ENCODE measurements at places on chromosomes 3 and 15.

GRCh38 chr3:170517242-170517945 is 68.5 kb downstream of the SLC7A14 start:
- no peak for DNase-seq

- DNase-seq = no peak
Measured at GRCh38 chr3:178075344-178075743, 460.9 kb upstream of the KCNMB2 start.

DNA sequence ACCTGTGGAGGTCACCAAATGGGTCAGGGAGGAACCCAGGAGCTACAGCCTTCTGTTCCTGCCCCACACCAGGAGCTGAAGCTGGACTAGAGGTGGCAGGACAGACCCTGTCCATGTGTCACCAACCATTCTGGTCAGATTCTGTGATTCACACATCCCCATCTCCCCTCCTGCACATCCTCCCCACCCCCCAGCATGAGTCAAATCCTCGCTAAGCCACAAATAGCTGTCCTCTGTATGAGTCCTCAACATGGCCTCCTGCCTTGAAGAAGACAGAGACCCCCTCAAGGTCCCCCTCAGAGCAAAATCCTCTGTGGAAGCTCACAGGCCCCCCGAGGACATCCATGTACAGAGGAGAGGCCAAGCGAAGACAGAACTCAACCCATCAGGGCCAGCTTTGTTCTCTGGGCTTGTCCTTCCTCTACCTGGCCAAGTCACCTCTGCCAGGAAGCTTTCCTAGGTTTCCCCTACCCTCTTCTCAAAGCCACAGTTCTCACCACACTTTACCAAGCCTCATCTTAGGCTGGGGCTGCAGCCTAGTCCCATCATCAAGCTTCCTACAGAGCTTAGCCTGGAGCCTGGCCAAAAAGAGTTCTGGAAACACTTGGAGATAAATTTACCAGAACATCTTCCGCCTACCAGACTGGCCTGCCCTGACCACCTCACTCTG is 17.1 kb downstream of the CACNA2D2 start:
- DNase-seq = no peak

DNA sequence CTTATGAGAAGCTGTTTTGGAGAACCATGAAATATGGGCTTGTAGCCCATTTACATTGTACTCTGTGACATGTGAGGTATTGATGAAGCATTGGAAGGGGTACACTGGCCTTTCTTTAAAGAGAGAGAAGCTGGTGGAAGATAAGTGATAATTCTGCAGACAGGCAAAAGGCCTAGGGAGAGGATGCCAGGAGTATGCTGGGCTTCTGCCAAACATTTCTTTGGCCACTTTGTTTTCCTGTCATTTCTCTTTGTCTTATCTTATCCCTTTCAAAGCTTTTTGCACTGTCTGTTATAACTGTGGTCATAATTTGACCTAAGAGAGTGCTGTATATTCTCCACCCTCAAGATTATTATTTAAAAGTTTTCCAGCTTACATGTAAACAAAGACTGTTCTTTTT is 109.6 kb upstream of the SEMA6D start:
- DNase-seq = no peak

DNA sequence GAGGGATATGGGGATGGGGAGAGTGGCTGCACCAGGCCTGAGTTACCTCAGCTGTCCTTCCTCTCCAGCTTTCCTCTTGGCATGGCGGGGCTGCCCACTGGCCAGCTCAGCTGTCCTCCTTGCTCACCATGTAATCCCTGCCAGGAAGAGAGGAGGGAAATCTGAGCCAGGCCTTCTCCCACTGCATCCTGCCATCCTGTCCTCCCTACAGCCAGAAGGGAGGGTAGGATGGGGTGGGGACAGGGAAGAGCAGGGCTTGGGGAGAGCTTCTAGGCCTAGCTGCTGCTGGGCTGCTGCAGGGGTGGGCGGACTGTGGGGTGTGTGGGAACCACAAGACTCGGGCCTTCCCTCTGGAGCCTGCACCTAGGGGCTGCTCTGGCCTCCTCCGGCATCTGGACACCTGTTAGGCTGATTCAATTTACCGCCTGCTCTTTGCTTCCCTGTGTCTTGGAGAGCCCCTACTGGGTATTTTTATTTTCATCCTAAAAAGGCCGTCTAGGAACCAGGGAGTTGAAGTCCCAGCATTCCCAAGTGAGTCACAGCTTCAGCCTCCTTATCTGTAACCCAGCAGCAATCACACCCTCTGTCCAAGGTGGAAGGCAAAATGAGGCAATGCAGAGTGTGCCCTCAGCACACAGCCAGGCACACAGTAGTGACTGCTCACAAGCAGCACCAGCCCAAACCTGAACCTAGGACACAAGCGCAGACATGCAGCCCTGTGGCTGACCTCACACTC is 13.1 kb upstream of the KY start:
- DNase-seq = peak; percentile 75

GRCh38 chr3:101879623-101880284 is 30.4 kb downstream of the NFKBIZ start:
- DNase-seq = no peak

DNA sequence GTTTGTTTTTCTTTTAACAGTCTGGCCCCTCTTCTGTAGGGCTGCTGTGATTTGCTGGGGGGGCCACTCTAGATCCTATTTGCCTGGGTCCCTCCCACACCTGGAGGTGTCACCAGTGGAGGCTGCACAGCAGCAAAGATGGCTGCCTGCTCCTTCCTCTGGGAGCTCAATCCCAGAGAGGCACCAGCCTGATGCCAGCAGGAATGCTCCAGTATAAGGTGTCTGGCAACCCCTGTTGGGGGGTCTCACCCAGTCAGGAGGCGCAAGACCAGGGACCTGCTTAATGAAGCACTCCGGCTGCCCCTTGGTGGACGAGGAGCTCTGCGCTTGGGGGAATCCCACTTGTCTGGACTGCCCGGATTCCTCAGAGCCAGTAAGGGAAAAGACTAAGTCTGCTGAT is 118.3 kb downstream of the GAP43 start:
- DNase-seq = no peak

DNA sequence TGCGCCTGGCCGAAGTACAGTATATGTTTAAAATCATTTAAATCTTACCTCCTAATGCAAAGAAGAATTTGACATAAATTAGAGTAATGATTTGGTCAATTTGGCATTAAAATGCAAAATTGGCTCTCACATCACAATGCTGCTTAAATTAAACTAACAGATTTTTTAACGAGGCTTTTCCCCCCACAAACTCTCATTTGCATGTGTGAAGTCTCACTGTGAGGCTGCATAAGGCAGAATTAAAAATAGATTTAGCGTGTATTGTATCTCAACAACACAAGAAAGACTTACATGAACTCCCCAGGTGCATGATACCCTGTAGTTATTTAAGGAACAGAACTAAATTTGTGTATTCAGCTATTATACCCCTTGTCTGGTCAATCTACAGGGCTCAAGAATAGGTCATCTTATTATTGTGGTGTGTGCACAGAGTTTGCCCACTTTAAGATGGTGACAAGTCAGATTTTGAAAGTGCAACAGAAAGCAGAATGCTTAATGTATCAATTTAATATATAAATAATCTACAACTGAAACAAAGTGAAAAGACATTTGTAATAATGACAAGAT is 897.9 kb downstream of the EPHA3 start:
- no peak for DNase-seq

GRCh38 chr3:56860351-56860750 is 58.6 kb upstream of the ARHGEF3 start:
- DNase-seq = no peak

GRCh38 chr15:34584996-34585395 is 1.5 kb upstream of the GOLGA8B start:
- DNase-seq = no peak

- DNase-seq = peak; percentile 69
Measured at GRCh38 chr3:100882571-100882984, 110.6 kb downstream of the ABI3BP start.

GRCh38 chr3:61186030-61186429 is 65.2 kb downstream of the FHIT start:
- no peak for DNase-seq

DNA sequence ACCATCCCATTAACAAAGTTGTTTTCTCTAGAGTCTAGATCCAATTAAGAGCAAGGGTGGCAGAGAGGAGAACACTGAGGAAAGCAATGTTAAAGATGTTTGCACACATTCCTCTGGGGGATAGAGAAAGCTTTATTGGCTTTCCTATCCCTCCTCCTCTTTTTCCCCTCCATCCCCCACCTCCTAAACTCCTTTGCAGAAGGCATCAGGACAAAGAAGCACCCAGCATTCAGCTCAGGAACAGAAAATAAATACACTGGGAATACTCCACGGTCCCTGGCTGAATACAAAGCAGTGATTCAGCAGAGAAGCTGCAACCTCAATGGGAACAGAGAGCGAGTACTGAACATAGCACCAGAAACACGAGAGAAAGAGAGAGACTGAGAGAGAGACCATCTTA is 21.9 kb downstream of the LSAMP start:
- no peak for DNase-seq

- DNase-seq = peak; percentile 99
Measured at GRCh38 chr15:32870240-32871033, 152.6 kb downstream of the GREM1 start.

- DNase-seq = no peak
Measured at GRCh38 chr3:58529516-58530353, 7.3 kb downstream of the ACOX2 start.

DNA sequence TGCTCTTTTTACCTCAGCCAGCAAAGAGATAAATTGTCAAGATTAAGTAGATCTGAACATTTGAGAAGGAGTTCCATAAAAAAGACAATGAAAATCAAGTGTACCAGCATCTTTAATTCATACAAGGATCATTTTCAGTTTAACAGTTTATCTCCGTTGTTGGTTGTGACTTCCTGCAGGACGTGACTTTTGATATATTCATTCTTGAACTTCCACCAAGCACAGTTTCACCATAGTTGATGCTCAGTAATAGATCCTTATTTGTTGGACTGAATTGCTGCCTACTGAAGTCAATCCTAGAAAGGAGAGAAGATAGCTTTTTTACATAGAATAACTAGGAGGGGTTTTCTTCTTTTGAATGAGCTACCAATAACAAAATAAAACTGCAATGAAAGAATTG is 408.2 kb downstream of the LPP start:
- DNase-seq = no peak

DNA sequence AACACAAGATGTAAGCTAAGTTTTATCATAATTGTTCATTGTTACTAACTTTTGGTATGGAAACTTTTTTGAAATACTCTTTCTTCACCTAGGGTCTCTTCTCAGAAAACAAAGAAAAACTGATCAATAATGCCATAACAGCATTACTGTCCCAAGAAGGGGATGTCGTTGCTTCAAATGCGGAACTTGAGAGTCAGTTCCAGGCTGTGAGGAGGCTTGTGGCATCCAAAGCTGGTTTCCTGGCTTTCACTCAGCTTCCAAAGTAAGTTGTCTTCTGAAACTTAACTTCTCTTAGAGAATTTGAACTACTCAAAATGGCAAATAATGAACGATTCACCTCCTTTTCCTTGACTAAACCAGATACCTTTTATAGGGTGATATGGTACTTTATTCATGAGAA is 39.3 kb downstream of the DNAJC13 start:
- no peak for DNase-seq

DNA sequence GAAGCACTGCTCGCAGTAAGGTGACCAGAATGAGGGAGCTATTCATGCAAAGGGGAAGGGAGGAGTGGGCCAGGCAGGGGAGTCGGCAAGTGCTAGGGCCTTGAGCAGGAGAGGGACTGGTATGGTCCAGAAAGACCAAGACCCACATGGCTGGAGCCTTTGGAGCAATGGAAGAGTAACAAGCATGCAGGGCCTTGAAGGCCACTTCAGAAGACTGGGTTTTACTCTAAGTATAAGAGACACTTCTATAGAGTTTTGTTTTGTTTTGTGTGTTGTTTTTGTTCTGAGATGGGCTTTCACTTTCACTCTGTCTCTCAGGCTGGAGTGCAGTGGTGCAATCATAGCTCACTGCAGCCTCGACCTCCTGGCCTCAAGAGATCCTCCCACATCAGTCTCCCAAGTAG is 42.0 kb downstream of the BFSP2 start:
- no peak for DNase-seq

- no peak for DNase-seq
Measured at GRCh38 chr15:73493922-73494321, 51.0 kb downstream of the REC114 start.

DNA sequence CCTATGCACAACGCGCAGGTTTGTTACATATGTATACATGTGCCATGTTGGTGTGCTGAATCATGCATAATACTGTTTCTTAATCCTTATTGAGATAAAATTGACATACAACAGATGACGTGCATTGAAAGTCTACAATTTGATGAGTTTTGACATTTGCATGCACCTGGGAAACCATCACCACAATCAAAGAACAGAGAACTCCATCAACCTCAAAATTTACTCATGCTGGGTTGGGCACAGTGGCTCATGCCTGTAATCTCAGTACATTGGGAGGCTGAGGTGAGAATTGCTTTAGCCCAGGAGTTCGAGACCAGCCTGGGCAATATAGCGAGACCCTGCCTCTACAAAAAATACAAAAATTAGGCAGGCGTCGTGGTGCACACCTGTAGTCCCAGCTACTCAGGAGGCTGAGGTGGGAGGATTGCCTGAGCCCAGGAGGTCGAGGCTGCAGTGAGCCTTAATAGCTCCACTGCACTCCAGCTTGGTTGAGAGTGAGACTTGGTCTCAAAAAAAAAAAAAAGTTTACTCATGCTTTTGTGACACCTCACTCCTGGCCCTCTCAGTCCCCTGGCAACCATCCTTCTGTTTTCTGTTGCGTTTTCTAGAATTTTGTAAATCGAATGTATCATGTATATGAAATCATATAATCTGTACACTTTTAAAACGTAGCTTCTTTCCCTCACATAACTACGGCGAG is 56.6 kb downstream of the BHLHE40 start:
- no peak for DNase-seq

- no peak for DNase-seq
Measured at GRCh38 chr15:67225336-67225735, 29.1 kb downstream of the AAGAB start.

DNA sequence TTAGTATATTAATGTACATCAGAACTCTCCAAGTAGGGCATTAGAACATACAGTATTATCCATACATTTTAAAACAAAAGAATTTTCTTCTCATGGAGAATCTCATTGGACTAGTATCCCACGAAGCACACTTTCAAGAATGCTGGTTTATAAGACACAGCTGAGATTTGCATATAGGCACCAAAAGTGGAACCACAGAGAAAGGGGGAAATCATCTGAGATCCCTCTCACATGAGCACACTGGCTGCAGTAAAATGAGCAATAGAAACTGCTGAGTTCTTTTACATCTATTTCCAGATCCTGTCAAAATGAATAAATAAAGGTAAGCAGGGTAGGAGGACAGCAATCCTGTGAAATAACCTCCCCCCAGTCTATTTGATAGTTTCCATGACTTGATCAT is 665.3 kb downstream of the FHIT start:
- DNase-seq = no peak

- peak; percentile 17 for DNase-seq
Measured at GRCh38 chr15:81724536-81724935, 321.3 kb downstream of the MEX3B start.

Measured in muscle of back (tissue), 13 donors.